WTC11 (cell line): ENCODE measurements at places on chromosomes 4 and X.

- DNase-seq: no peak
- no peaks in the 10 kb centered on the region; the same call in 1 of the 2 replicates for H3K27me3 ChIP-seq
- H3K27ac ChIP-seq: no peak overlapping the region
- no peak overlapping the region for H3K4me3 ChIP-seq
Measured at GRCh38 chr4:47933840-47934239, 19.5 kb upstream of the NFXL1 start.

DNA sequence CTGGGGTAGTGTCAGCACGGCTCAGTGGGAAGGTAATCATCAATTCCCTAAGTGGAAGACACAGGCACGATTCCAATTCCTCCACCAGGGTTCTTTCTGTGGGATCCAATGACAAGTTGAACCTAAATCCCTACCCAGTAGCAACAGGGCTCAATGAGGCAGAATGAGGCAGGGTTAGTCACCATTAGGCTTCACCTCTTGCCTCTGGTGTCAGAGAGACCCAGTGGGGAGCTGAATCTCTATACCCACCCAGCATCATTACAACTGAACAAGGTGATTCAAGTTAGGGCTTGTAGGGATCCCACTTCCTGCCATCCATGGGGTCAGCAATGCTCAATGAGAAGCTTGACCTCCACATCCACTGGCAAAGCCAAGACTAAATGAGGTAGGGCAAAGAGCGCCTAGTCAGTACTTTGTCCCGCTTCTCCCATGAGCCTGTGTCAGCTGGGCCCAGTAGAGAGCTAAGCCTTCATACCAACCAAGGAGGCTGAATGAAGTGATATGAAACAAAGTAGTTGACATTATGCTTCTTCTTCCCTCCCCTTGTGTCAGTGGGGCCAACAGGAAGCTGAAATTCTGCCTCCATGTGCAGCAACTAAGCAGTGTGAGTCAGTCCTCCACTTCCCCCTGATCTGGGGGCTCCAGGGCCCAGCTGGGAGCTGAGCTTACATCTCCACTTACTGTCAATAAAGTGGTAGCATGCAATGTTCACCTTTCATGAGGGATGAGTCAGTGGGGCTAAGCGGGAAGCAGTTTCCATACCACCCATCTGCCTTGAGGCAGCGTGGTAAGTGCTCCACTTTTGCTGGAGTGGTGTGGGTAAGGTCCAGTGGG, 36.4 kb upstream of the RBM41 start:
- H3K27me3 ChIP-seq: no peaks in the 10 kb centered on the region
- H3K27ac ChIP-seq: no peak overlapping the region
- H3K4me1 ChIP-seq: peaks cover 30% of the 10 kb centered on the region
- no peak for DNase-seq
- no peaks in the 10 kb centered on the region for H3K36me3 ChIP-seq

DNA sequence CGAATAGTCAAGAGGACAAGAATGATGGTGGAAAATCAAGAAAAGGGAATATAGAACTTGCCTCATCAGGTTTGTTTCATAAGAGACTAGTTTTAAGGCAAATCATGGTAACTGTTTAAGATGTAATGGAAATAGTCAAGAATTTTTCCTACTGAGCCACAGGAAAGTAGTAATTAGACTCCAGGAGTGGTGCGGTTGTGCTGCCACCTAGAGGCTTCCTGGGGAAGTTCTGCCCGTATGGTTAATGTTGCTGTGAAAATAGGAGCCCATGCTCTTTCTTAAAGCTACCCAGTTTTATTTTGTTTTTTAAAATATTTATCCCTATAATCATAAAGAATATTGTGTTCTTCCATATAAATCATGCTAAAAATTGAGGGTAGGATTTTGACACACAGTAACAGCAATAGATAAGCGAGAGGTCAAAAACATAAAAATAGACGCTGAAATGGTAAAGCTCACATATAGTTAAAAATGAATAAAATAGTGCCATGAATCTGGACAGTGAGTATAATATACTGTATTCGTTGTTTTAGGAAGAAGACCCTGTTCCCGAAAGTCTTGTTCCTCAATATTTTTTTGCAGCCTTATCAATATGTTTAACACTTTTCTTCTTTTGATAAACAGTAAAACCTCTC, 87.0 kb downstream of the PHOX2B start:
- no peak overlapping the region for H3K4me3 ChIP-seq
- no peak overlapping the region for H3K27ac ChIP-seq
- no peaks in the 10 kb centered on the region for H3K36me3 ChIP-seq
- DNase-seq: peak; percentile 57

GRCh38 chrX:123085311-123085940, 98.7 kb upstream of the GRIA3 start:
- DNase-seq: no peak
- peaks cover 18% of the 10 kb centered on the region for H3K4me1 ChIP-seq
- peak overlapping the region; percentile 80; the same call in 1 of the 2 replicates for H3K27ac ChIP-seq
- H3K4me3 ChIP-seq: no peak overlapping the region
- H3K27me3 ChIP-seq: peaks cover 13% of the 10 kb centered on the region; the same call in 1 of the 2 replicates
- H3K36me3 ChIP-seq: no peaks in the 10 kb centered on the region

DNA sequence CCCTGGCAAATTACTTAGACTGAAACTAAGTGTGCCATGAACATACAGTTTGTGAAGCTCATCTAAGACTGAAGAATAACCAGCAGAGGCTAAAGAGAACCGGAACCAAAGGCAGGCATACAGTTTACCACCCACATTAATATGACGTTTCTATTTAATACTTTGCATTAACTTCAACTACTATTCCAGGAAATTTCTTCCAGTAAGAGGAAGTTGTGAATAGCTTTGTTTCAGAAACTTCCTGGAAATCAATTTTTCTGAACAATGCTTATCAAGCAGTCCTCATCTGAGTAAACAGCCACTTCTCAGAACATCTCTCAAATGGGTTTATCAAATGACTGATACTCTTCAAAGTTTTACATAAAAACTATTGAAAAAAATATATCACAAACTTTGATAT, 252.7 kb downstream of the OPHN1 start:
- no peak overlapping the region for H3K27ac ChIP-seq
- no peak for DNase-seq

- DNase-seq: no peak
- peaks cover 8% of the 10 kb centered on the region for H3K27me3 ChIP-seq
- H3K36me3 ChIP-seq: no peaks in the 10 kb centered on the region
Measured at GRCh38 chrX:18789916-18790315, 82.5 kb downstream of the PPEF1 start.

DNA sequence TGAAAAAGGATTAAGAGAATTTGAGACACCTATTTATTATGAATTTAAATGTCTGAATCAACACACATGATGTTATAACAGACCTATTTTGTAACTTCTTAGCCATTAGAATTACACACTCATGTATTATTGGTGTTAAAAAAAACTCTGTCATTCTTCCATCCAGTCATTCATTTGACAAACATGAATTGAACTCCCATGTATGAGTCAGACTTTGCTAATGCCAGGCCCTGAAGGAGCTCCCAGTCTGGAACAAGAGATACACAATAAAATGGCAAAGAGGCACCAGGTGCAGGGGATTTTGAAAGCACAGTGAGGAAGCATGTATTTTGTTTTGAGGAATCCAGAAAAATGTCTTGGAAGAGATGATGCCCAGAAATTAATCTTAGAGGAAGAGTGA, 87.7 kb upstream of the EFHC2 start:
- DNase-seq: no peak
- no peaks in the 10 kb centered on the region; the same call in 1 of the 2 replicates for H3K27me3 ChIP-seq
- H3K36me3 ChIP-seq: no peaks in the 10 kb centered on the region
- no peaks in the 10 kb centered on the region for H3K4me1 ChIP-seq
- no peak overlapping the region for H3K27ac ChIP-seq
- no peak overlapping the region for H3K4me3 ChIP-seq

GRCh38 chrX:72340626-72341025, 34.9 kb upstream of the CITED1 start:
- H3K36me3 ChIP-seq: no peaks in the 10 kb centered on the region
- DNase-seq: no peak
- no peaks in the 10 kb centered on the region for H3K27me3 ChIP-seq
- H3K4me3 ChIP-seq: no peak overlapping the region
- H3K27ac ChIP-seq: no peak overlapping the region
- peaks cover 11% of the 10 kb centered on the region for H3K4me1 ChIP-seq

DNA sequence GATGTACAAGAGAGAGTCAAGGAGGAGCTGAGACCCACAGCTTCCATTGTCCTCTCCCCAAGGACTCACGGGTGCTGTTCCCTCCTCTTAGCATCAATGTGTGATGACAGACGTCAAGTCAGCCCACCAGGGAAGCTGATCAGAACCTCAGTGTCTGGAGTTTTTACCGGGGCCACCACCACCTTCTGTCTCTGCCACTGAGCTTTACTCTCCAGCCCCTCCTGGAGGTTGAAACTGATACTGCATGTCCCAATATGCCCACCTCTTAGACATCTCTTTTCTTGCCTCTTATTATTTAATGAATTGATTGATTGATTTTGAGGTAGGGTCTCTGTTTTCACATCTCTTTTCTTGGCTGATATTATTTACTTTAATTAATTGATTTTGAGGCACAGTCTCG, 10.3 kb upstream of the AKAP17A start:
- H3K4me3 ChIP-seq: no peak overlapping the region
- no peak overlapping the region for H3K27ac ChIP-seq
- H3K27me3 ChIP-seq: no peaks in the 10 kb centered on the region
- peak; percentile 75 for DNase-seq

DNA sequence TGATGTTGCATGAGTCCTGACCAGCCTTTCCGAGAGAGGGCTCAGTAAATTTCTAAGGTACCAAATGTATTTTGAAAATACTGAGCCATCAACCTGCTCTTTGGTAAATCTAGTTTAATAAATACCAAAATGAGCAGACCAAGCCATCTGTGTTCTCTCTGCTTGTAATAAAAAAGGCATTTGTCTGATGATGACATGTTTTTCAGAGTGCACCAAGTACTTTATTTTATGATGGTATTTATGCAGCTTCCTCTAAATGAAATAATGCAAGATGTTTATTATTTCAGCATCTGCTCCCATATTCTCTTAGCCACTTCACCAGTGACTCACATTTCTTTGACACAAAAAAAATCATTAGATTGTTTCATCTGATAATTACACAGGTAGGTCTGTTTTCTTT, 700.5 kb downstream of the TRIML1 start:
- H3K4me1 ChIP-seq: peaks cover 2% of the 10 kb centered on the region; the same call in 1 of the 2 replicates
- no peak overlapping the region for H3K27ac ChIP-seq
- H3K36me3 ChIP-seq: no peaks in the 10 kb centered on the region
- H3K4me3 ChIP-seq: no peak overlapping the region

DNA sequence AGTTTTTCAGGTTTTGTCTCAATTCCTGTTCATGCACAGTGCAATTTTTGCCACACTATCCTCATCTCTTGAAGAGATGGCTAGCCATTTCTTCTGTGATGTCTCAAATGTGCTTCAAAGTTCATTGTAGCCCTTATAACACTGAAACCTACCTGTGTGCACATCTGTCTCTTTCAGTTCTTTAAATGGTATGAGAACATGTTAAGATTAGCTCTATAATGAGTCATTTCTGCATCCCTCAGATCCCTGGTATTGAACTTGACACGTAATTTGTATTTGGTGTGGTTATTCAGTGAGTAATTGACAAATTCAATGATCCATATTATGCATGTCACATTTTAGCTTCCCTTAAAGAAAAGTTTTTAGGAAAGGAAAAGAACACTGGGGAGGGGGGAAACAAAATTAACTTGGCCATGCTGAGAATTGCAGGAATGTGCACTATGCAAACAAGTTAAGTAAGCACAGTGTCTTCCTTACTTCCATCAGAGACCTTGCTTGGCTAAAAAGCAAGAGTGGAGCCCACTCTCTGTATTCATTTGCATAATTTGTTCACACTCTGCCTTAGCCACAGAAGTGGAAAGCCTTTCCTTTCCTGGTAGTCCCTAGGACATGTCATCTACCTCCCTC, 659.8 kb upstream of the MAGEB2 start:
- H3K27ac ChIP-seq: no peak overlapping the region
- no peak for DNase-seq
- H3K36me3 ChIP-seq: peaks cover 10% of the 10 kb centered on the region
- no peak overlapping the region for H3K4me3 ChIP-seq
- H3K4me1 ChIP-seq: peaks cover 13% of the 10 kb centered on the region

GRCh38 chr4:98046665-98047064, 96.6 kb downstream of the STPG2 start:
- H3K27me3 ChIP-seq: no peaks in the 10 kb centered on the region
- peaks cover 8% of the 10 kb centered on the region for H3K4me1 ChIP-seq
- H3K36me3 ChIP-seq: no peaks in the 10 kb centered on the region
- H3K4me3 ChIP-seq: no peak overlapping the region
- no peak for DNase-seq
